ENCODE measurements at places on chromosomes 6 and 20.
A peak's percentile ranks its signal among the peaks of the same experiment; 100 is the strongest.

- peak; percentile 47 for DNase-seq
Measured at GRCh38 chr6:75608956-75609533, 7.4 kb downstream of the SENP6 start.

GRCh38 chr6:138431256-138432062 lies 27.4 kb downstream of the HEBP2 start:
- no peak for DNase-seq

- DNase-seq: no peak
Measured at GRCh38 chr6:78199044-78199443, 546.2 kb downstream of the MEI4 start.

- DNase-seq: no peak
Measured at GRCh38 chr6:130525408-130525807, 159.6 kb downstream of the TMEM200A start.

- DNase-seq: no peak
Measured at GRCh38 chr20:35223941-35224340, 2.5 kb upstream of the MMP24 start.

DNA sequence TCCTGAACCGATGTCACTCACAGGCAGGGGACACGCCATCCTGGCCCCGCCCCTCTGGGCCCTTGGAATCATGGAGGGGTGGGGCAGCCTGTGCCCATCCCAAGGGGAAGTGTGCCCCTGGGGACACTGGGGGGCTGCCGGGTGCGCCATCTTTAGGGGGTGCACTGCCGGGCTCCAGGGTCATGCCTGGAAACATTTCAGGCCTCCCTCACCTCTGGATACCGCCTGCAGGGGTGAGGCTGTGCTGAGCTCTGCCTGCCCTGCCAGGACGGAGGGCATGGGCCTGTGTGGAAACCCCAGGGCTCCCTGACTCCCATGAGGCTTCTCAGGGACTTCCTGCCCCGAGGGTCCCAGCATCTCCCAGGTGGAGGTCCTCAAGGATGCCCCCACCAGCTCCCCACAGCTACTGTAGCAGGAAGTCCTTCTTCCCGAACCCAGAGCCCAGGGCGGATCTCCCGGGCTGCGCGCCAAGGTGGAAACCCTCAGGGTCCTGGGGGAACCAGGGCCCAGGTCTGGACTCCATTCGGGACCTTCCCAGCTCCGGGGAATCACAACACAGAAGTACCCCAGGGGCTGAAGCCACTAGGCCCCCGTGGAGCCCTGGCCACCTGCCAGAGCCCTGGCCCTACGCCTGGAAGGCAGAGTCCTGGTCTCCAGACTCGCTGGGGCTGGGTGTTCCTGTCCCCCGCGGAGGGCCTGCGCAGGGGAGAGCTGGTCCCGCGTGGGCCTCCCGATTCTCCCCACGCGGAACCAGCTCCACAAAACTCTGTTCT lies 15.6 kb downstream of the CHRNA4 start:
- no peak for DNase-seq

GRCh38 chr6:15352845-15353244 lies 107.0 kb downstream of the JARID2 start:
- no peak for DNase-seq

DNA sequence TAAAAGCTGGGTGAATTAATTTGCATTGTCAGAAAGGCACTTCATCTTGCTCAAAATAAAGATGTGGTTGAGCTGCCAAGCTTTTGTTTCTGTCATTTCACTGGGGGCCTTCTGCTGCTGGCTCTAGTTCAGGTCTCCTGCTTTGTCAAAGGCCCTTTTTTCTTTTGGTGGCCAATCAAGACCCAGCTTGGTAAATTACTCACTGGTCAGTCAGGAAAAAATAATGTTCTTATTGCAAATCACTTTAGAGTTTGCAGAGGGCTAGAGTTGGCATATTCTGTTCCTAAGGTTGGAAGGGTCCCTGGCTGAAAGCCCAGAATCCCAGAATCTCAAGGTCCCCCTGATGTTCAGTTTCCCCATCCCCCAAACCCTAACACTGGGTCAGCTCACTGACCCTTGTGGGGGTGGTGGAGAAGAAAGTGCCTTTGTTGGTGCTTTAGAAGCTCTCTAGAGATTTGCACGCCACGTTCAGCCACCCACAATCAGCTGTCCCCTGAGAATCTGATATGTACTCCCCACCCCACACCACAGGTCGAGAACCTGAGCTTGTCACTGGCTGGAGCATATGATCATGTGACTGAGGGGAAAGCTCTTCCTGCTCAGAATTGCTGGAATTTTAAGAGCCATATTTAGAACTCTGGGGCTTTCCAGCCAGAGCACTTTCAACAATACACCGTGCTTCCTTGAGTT lies 21.7 kb upstream of the BNIP5 start:
- no peak for DNase-seq

DNA sequence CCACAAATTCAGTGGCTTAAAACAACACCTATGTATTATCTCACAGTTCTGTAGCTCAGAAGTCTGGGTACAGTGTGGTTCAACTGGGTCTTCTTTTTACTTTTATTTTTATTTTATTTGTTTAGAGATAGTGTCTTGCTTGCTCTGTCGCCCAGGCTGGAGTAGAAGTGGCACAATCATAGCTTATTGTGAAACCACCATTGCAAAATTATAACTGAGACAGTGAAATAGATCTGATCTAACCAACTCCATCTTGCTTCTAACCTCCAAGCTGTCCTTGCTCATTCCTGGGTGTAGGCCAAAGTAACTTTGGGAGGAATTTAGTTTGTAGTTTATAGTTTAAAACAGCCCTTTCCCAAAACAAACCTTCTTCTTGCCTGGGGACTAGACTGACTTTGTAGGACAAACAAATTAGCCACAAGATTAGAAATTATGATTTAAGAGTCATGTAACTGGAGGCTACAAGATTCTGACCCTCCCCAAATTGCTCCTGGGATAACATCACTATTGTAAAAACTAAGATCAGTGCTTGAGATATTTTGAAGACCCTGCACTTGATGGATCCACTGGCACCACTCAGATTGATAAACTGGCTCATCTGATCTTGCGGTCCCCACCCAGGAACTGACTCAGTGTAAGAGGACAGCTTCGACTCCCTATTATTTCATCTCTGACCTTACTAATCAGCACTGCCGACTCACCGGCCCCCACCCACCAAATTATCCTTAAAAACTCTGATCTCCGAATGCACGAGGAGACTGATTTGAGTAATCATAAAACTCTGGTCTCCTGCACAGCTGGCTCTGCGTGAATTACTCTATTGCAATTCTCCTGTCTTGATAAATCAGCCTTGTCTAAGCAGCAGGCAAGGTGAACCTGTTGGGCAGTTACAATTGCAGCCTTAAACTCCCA lies 193.4 kb upstream of the CDYL start:
- DNase-seq: no peak

DNA sequence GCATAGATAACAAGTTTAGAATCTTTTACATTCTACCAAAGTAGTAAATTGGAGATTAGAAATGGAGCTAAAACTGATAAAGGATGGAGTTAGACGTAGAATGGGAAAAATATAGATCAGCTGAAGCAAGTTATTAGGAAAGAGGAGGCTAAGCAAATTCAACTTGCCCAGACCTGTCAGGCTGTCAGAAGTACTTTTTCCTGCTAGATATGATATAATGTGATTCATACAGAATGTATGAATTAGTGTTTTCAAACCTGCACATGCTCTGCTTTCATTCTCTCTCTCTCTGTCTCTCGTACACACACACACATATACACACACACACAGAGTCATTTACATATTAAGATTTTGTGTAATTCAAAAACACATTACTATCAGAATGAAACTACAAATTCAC lies 133.2 kb upstream of the HDGFL1 start:
- no peak for DNase-seq

DNA sequence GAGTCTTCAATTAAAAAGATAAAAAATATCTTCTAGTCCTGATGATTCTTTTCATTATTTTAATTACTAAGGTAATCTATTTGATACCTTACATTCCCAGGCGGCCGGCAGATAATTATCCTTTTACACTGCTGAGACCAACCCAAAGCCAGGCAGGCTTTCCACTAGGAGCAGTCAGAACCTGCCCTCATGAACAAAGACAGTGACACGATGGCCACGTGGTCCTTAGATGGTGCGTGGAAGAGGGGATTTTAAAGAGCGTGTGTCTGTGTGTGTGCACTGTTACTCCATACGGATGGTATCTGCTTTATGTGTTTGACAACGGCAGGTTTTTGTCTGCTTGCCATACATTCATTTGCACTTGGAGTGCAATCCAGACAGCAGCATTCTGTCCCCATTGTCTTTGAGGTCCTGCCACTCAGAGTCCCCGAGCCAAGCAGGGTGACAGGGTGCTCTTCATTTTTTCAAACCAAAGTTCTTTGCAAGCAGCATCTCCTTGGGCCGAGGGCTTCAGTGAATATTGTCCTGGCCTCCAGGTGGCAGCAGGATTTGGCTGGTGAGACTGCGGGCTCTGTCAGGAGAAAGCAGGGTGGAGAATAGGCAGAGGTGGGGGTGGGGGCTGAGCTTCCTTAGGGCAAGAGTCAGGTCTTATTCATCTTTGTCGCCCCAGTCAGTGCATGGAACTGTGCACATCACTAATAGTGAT lies 260.5 kb downstream of the NRN1 start:
- no peak for DNase-seq

DNA sequence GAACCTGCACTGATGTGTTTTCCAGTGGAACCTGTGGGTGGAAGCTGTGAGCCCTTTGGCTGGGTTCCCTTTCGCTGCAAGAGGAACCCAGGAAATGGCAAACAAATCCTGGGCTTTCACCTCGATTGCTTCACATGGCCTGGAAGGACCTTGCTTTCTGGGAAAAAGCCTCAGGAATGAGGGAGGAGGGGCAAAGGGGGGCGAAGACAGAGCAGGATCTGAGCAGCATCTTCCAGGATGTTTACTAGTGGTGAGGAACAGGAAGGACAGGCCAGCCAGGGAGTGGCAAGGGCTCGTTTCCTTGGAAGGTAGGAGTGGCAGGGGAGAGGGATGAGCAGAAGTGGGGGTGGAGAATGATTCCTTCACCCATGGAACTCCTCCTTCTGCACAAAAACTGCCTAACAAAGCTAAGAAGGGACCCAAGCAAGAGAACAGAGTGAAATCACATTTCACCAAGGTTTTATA lies 5.9 kb downstream of the SLC2A10 start:
- DNase-seq: no peak

- DNase-seq: no peak
Measured at GRCh38 chr20:45913116-45913515, 1.2 kb upstream of the PLTP start.

- DNase-seq: no peak
Measured at GRCh38 chr6:80105972-80106417, 476 bp upstream of the BCKDHB start.

GRCh38 chr20:18653736-18654447 lies 66.0 kb downstream of the DTD1 start:
- DNase-seq: no peak

GRCh38 chr6:30887901-30888815 lies 3.8 kb downstream of the DDR1 start:
- no peak for DNase-seq

GRCh38 chr6:90446164-90446563 lies 140.7 kb downstream of the MAP3K7 start:
- DNase-seq: no peak

DNA sequence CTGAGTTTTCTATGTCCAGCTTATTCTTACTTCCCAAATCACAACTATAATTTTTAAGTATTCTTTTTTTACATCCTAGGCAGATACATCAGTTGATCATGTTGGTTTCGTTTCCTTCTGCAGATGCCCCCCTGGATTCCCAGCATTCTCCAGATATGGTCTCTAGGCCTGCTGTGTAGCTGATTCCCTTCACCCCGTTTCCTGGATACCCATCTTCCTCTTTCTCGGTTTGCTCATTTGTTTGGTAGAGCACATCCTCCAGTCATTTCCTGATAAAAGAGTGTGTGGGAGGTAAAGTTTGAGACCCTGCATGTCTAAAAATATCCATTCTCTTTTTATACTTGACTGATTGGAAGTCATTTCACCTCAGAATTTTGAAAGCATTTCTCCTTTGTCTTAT lies 66.4 kb downstream of the ANKS1A start:
- DNase-seq: peak; percentile 15

DNA sequence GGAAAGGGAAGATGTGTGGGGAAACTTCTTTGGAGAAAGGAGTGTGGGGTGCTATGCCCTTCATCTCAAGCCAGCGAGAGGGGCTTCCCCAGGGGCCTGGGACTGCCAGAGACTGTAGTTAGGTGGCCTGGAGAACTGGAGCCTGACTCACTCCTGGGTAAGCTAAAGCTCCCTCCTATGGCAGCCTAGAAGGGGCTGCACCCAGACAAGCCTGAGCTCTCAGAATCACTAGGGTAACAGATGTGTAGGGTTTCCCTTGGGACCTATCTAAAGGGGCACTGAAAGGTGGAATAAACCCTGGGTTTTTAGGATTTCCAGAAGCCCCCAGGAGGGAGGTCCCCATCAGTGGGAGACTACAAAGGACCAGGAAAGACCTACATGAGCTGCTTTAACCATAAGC lies 1.6 kb upstream of the ARMC2 start:
- peak; percentile 36 for DNase-seq

GRCh38 chr6:12572896-12573827 lies 143.4 kb upstream of the PHACTR1 start:
- no peak for DNase-seq

DNA sequence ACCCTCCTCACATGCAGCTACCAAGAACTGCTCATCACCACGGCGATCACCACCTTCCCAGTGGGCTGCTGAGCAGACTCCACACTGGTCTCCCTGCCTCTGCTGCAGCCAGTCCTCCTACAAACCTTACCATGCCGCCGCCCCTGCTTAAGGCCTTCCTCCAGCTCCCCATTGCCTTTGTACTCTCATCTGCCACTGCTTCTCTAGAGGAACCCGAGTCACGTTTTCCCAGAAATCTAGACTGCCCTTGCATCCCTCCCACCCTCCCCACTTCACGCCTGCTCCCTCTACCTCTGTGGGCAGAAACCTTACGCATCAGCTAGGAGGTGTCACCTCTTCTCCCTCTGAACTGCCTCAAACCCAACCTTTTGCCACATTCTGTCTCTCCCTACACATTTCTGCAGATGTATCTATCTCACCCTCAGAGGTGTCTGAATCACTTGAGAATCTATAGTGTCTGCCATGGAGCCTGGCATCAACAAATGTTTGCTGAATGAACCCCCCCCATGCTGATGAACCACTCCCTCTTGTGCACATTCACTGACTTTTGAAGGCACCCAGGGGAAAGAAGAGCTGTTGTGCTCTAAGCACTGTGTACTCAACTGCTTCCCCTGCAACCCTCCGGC lies 4.3 kb downstream of the E2F1 start:
- DNase-seq: no peak

DNA sequence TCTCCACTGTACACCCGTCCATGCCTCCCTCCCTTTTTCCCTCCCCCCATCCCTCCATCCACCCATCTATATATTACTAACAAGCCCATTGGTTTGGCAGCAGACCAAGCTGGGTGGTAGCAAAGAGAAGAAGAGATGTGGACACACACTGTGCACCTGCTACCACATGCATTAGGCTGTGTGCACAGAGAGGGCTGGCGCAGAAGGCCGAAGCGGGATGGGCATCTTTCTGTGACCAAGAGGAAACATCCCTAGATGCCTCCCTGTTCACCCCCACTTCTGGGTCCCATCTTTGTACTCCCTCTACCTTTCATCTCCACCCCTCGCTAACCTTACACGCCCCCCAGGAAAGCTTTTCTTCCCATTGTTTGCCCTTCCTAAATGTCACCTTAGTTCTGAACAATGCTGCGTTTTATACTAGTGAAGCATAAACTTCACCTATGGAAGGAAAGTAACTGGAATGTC lies 64.9 kb upstream of the AFDN start:
- DNase-seq: no peak

GRCh38 chr6:24445704-24446103 lies 43.0 kb downstream of the MRS2 start:
- no peak for DNase-seq
